ENCODE measurements at places on chromosomes 2 and 18.

- no peak for DNase-seq
These were observed 456.7 kb downstream of the NRXN1 start for GRCh38 chr2:50575232-50575631.

DNA sequence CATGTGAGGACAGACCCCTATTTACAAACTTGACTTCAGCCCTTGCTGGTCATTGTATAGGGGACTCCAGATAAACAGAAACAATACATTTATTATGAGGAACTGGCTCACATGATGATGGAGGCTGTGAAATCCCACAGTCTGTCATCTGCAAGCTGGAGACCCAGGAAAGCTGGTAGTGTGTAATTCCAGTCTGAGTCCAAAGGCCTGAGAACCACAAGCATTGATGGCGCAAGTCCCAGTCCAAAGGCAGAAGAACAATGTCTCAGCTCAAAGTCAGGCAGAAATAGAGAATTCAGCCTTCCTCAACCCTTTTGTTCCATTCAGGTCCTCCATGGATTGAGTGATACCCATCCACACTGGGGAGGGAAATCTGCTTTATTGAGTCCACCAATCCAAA lies 28.1 kb upstream of the SPP2 start:
- no peak for DNase-seq

DNA sequence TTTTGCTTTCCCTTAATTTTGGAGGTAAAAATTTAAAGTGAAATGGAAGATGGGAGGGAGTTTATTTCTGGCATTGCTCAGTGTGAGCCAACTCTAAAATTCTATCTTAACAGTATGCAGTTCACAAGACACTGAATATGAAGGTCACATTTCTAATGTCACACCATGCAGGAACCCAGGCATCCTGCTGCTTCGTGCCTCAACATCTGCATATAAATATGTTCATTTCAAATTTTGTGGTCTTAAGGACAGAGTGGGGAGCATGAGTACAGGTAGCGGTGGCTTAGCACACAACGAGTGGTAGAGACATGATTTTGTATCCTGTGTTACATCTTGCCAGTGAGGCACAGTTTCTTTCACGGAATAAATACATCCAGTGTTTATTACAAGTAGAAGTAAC lies 102.4 kb downstream of the ARL4C start:
- no peak for DNase-seq

DNA sequence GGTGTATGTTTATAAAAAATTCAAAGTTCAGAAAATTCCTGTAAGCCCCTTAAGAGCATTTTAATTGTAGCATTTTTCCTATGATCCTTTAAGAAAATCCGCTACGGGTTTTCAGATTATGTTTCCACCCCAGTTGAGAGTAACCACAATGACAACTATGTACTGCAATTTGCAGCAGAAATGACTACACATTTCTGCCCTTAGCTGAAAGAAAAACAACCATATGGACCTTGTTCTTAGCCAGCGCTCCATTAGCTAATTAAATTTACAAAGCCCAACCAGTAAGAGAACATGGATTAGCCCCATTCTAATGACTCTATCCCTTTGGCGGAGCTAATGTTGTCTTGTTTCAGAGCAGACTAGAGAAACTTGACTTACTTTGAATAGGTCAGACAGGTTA lies 247.6 kb downstream of the SLC8A1 start:
- DNase-seq: no peak

GRCh38 chr18:9594823-9595596 lies 19.3 kb downstream of the PPP4R1 start:
- no peak for DNase-seq

GRCh38 chr18:5303636-5304035 lies 8.1 kb upstream of the ZBTB14 start:
- DNase-seq: no peak

- no peak for DNase-seq
These were observed 32.2 kb upstream of the HNRNPA3 start for GRCh38 chr2:177180269-177181000.

GRCh38 chr2:163155279-163155883 lies 316.8 kb upstream of the KCNH7 start:
- no peak for DNase-seq

DNA sequence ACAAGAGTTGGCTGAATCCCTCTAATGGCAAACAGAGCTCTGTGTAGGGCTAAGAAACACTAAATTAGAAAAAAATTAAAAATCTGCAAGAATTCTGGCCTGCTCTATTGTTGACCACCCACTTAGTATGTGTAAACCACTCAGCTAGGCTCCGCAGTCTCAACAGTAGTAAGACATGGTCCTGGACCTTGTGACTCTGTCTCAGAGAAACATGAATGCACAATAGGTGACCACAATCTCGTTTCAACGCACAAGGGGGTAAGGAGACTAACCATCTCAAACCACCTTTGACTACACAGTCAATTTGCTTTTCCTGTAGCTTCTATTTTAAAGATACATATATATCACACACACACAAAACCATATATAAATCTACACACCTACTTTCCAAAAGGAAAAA lies 16.5 kb downstream of the SEPTIN10 start:
- no peak for DNase-seq

DNA sequence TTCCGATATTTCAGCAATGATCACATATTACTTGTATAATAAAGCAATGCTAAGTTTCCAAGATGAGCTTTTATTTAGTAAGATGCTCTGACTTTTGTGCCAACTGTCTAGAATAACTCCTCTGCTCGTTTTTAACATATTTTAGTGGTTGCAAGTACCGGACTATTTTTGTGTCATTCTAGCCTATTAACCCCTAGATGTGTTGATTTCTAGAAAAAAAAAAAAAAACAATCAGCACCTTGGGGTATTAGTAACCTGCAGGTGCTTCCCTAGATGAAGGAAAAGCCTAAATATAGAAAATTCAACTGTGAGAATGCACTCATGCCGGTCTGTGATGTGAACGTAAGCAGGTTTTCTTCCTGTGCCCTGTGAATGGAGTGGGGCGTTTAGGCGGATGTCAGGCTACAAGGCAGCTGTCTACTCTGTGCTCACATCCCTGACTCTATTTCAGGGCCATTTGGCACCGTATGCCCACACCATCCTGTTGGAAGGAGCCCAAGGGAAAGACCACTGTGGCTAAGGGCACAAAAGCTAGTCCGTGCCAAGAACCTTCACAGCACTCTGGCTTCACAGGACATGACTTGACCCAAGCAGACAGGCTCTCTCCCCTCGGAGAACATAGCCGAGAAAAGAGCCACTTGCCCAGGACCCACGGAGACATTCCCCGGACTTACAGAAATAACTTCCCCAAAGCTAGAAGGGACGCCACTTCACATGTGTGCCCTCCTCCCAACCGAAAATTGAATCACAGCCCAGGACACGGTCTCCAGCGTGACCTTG lies 60.9 kb upstream of the AGAP1 start:
- no peak for DNase-seq

GRCh38 chr2:205288686-205289085 lies 393.6 kb upstream of the NRP2 start:
- no peak for DNase-seq

- DNase-seq: no peak
These were observed 38.4 kb downstream of the SLC9A2 start for GRCh38 chr2:102657770-102658169.

GRCh38 chr2:114259389-114259788 lies 183.1 kb upstream of the DPP10 start:
- DNase-seq: no peak

GRCh38 chr2:64586883-64587481 lies 62.9 kb downstream of the AFTPH start:
- no peak for DNase-seq

DNA sequence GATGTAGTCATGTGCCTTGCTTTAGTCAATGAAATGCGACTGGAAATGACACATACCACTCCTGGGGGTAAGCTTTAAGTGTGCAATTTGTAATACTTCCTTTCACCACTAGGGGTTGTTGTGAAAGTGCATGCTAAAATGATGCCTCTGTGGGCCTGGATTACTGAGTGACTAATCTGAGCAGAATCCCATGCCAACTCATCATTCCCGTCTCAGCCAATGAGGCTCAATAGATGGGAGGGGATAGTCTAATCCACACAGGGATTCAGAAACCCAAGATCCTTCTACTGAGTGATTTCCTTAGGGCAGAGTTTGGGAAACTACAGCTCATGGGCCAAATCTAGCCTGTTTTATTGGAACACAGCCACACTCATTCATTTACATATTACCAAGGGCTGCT lies 54.0 kb downstream of the HRH4 start:
- no peak for DNase-seq

DNA sequence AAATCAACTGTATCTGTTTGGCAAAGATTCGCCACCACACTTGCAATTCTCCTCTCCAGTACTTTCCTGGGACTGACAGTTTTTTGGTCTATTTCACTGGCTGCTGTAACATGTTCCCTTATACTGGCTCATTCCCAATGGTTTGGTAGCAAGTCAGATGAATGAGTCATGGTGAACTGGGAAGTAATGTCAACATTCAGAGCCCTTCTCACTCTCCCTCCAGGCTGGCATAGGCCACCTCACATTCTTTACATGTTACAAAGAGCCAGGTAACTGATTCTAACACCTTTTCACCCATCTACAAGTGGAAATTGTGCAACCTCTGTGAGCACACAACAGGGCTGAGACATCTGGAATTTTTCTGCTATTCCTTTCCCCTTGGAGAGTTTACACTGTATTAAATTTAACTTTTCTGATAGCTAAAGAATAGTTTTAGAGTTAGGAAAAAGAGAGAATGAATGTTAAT lies 111.3 kb upstream of the TLK1 start:
- DNase-seq: no peak

- peak; percentile 17 for DNase-seq
These were observed 42.7 kb upstream of the POLE4 start for GRCh38 chr2:74915743-74916142.

- no peak for DNase-seq
These were observed 387.6 kb downstream of the NBAS start for GRCh38 chr2:15173501-15173900.

GRCh38 chr2:221629468-221629867 lies 57.4 kb upstream of the EPHA4 start:
- DNase-seq: no peak

- DNase-seq: no peak
These were observed 372.6 kb downstream of the STK39 start for GRCh38 chr2:167874812-167875211.

GRCh38 chr2:11132036-11132671 lies 23.1 kb upstream of the SLC66A3 start:
- DNase-seq: no peak

DNA sequence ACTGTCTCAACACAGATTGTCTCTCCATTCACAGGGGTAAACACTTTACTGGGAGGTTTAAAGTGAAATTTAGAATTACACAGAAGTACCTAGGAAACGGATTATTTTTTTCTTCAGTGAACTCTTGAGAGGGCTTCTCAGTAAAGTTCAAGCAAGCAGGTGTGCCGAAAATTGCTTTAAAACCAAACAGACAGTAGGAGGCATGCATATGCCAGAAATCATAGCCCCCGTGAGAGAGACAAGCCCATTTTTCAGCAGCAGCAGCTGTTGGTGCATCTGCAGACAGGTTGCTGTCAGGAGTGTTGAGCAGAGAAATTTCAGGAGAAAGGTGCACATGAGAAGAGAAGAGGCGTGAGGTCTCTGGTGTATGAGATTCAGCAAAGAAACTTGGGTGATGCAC lies 2115.5 kb upstream of the CELF4 start:
- no peak for DNase-seq

GRCh38 chr2:28842042-28842441 lies 28.1 kb downstream of the TRMT61B start:
- DNase-seq: no peak

GRCh38 chr2:1742301-1742680 lies 2.0 kb downstream of the PXDN start:
- DNase-seq: no peak

DNA sequence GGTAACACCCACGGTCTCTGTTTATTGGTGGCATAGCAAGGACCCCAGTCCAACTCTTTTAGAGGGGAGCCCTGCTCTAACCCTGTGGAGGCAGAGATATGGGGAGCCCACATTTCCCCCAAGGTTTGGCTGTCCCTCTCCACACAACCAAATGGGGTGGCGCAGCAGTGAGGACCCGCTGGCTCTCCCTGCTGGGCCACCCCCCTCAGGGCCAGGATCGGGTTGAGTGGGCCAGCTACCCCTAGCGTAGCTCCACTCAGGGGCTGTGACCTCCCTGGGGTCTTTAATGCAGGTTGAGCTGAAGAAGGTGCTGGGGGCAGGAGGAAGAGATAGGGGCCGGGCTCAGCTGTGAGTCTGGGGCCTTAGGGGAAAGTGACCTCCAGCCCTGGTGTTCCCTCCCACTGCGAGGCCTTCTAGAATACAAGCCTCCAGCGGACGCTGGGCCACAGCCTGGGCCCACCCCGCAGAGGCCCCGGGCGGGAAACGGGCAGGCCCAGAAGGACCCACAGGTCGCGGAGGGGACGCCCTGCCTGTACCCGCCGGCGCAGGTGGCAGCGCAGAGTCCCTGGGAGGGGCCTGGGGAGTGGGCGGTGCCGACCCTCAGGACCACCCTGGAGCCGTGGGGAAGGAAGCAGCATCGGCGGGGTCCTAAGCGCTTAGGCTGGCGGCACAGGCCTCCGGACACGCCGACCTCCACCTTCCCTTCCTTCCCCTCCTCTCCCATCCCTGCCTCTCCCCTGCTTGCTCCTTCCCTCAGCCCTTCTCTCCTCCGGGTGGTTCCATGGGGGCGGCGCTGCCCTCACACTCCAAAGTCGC lies 9.6 kb downstream of the CROCC2 start:
- no peak for DNase-seq

DNA sequence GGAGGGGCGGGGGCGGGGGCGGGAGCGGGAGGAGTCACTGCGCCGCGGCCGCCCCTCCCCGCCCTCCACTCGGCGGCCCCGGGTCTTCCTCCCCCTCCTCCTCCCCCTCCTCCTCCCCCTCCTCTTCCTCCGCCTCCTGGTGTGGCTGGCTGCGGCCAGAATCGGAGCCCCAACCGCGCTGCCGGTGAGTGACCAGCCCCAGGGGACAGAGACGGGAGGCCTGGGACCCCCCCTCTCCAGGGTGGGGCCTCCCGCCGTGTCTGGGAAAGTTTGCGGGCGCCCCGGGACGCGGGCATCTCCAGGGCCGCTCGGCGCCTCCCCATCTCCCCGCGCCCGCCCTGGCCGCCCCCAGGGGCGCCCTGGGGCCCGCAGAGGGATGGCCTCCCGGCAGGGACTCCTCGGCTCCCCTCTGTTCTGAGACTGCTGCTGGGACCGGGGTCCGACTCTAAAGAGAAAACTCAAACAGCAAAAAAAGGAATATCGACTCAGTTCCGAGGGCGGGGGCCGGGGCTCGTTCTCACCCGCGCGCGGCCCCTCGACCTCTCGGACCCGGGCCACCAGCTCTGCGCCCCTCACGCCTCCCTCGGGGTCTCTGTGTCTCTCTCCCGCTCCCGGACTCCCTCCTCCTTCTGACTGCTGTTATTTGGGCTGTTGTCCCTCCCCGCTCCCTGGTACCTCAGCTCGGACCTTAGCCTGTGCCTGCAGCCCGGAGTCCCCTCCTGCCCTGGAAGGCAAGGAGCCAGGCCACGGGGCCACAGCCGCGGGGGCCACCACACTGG lies at the start of gene STON1:
Gene STON1, plus strand, starts transcription at position 122 of the 779 bp plus-strand sequence. CDS start 50,480 bp downstream, outside the sequence.
- peak; percentile 14 for DNase-seq

GRCh38 chr2:198177040-198177439 lies 372.6 kb downstream of the PLCL1 start:
- DNase-seq: no peak

All from activated CD8-positive, alpha-beta memory T cell treated with anti-CD3 and anti-CD28 coated beads for 1 hour (primary cell).